ENCODE measurements at places on chromosomes 5 and 9. TPM values are rescaled to one million over a fixed set of nuclear protein-coding genes. Genes with fewer than 3 reads are reported as not detected.

- DNase-seq = peak; percentile 12
Measured at GRCh38 chr9:32644698-32645097, 9.2 kb upstream of the TAF1L start.

DNA sequence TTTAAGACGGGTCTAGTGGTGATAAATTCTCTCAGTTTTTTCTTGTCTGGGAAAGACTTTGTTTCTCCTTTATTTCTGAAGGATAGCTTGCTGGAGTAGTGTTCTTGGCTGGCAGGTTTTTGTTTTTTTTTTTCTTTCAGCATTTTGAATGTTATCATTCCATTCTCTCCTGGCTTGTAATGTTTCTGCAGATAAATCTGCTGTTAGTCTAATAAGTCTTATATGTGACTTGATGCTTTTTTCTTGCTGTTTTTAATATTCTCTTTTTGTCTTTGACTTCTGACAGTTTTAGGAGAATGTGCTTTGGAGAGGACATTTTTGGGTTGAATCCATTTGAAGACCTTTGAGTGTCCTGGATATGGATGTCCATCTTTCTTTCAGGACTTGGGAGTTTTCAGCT, 16.0 kb downstream of the HSD17B4 start:
- DNase-seq = no peak

DNA sequence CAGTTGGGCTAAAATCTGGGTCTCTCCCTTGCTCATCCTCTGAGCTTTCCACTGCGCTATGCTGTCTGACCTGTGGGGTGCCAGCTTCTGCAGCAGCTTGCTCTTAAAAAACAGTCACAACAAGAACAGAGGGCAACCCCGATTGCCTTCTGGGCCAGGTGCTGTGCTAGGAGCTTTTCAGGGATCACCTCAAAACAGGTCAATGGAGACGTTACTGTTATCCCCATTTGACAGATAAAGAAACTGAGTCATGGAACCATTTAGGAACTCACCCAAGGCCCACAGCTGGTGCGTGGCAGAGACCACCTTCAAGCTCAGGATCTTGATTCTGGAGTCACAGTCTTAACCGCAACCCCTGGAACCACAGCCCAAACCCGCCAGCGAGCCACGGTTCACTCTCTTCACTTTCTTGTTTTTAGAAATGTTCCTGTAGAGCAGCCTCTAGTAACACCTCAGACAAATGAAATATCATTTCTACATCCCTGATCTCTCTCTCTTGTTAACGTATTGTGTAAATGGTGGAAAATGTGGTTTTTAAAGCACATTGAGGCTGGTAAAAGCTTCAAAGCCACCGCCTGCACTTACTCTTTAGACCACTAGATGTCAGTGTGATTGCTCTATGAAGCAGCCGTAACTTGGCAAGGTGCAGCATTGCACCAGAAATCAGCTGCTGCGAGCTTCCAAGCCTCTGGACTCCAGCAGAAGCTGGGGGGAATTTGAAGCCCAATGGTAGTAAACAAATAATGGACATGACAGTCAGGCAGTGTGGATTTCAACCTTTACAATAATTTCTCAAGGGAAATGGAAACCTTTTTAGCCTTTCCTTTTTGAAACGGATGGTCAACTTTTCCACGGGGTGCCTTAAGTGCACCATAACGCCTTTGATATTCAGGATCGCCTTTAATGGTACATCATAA, 1.7 kb downstream of the FYB1 start:
- peak; percentile 14 for DNase-seq

GRCh38 chr9:69218166-69218565, 44.1 kb downstream of the TJP2 start:
- DNase-seq = no peak

- DNase-seq = no peak
Measured at GRCh38 chr9:4144869-4145268, 155.0 kb downstream of the GLIS3 start.

GRCh38 chr5:179759581-179760551, 27.2 kb downstream of the MAML1 start:
- no peak for DNase-seq

DNA sequence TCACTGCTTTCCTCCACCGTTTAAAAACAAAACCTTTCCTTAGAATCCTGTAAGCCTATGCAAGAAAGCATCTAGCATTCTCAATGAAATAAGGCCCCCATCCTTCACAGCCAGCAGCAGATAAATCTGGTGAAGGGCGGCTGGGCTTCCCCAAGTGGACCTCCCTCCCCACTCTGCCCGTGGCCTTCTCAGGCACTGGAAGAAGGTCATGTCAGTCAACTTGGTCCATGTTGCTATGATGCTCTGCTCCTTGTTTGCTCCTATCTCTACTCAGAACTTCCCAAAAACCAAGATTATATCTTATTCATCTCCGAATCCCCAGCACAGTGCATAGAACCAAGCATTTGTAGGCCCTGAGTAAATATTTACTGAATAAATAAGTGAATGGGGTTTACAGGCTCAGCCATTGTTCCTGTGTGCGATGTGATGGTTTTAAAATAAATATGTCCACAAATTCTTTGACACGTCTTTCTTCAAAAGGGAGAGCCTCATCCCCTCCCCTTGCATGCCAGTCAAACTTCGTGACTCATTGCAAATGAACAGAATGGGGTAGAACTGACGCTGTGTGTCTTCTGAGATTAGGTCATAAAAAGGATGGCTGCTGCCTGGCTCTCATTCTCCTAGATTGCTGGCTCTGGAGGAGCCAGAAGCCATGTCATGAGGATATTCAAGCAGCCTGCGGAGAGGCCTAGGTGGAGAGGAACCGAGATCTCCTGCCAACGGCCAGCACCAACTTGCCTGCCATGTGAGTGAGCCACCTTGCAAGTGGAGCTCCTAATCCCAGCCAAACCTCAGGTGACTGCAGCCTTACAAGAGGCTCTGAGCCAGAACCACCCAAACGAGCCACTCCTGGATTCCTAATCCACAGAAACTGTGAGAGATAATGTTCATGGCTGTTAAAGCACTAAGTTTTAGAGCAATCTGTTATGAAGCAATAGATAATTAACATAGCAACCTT, 70.5 kb downstream of the MED27 start:
- DNase-seq = no peak

- DNase-seq = no peak
Measured at GRCh38 chr9:123687246-123687751, 242.6 kb downstream of the DENND1A start.

- no peak for DNase-seq
Measured at GRCh38 chr9:70468291-70468690, 53.8 kb upstream of the KLF9 start.

DNA sequence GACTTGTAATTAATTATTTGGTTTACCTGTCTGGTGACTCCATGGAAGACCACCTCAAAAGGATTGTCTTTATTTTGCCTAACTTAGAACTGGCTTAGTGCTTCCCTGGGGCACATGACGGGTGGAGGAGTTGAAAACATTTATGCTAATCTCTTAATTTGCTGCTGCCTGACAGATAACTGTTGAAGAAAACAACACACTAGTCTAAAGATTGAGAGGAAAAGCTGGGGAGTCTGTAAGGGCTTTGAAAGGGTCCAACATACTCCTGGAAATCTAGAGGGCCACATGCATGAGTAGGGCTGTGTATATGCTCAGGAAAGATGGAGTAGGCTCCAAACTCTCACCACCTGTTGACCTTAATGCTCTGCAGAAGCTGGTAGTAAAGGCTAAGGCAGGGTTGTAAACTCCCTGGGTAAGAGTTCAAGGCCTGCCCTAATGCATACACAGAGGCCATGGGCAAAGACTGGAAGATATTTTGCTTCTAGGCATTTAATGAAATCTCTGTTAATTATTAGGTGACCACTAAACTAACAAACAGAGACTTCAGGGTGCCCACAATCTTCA, 40.7 kb downstream of the NR3C1 start:
- DNase-seq = no peak

DNA sequence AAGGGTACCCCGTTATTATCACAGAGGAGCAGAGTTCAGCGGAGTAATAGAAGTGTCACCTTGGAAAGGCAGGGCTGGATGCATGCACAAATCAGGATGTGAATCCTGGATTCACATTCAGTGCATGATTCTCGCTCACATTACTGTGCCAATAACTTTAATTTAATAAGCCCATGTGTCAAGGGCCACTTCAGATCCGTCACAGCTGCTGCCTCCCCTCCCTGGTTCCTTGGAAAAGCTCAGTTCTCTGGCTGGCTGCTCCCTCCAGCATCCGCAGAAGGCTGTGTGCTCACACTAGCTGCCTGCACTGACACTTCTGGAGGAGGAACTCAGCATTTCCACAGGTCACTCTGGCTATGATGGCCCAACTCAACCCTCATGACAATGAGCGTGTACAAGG, 256.8 kb upstream of the ADAMTS16 start:
- no peak for DNase-seq

- DNase-seq = no peak
Measured at GRCh38 chr9:17936365-17936764, 357.5 kb downstream of the SH3GL2 start.

DNA sequence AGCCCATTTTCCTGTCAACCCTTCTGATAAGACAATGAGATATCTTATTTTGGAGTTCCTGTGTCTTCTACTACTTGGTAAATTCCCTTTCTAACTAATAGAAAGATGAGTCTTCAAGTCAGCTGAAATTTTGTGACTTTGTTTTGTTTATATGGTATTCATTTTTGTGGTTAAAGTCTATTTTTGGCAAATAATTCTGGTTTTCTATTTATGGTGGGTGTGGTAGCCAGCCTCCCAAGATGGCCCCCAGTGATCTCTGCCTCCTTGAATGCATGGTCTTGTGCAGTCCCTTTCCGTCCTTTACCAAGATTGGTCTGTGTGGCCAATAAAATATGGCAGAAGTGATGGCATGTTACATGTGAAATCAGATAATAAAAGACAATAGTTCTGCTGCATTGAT, 91.5 kb downstream of the NR3C1 start:
- DNase-seq = peak; percentile 11

DNA sequence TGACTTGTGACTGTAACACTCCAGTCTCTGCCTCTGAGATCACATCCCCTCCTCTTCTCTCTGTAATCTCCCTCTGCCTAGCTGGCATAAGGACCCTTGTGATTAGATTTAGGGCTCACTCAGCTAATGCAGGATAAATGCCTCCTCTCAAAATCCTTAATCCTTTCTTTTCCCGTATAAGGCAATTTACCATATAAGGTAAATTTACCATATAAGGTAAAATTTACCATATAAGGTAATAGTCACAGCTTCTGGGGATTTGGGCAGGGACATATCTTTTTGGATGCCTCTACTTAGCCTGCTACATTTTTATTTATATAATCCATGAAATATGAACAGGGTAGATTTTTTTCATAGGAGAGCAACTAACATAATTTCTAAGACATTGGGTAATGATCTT, 318.0 kb upstream of the PUM3 start:
- DNase-seq = no peak

DNA sequence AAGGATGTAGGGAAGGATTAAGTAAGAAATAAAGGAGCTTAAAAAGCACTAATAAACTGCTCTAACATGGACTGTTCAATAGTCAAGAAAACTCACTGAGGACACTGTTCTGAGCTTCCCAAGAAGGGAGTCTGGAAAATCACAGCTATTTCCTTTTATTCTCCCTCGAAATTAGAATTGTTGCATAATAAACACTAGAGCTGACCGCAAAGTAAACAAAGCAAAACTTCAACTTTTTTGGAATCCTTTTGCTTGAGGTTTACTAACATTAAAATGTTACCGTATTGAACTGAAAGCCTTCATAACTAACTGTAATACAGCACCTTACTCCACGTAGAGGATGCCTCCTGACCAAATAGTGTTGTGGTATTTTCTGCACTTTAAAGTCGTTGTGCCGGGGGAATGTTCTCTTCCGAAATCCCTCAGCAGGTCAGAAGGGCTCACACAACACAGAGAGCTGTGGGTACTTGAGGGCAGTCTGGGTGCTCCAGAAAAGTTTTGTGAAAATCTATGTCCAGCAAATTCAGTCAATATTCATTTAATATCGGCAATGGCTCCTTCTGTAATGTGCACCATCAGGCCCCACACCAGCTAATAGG, 59.2 kb downstream of the TTLL11 start:
- no peak for DNase-seq

The ANAPC2 gene
- polyA plus RNA-seq = 25.5 TPM

The DNAJB5 gene
- 5.2 TPM for polyA plus RNA-seq

The SGCD gene
- 26.7 TPM for polyA plus RNA-seq

The OR4F3 gene
- not detected for polyA plus RNA-seq

The ADAMTS6 gene
- polyA plus RNA-seq = 28.0 TPM

The LHX3 gene
- polyA plus RNA-seq = not detected

The MLLT3 gene
- polyA plus RNA-seq = 32.1 TPM

The PTGR1 gene
- 74.9 TPM for polyA plus RNA-seq

The LCP2 gene
- not detected for polyA plus RNA-seq

All from BJ (cell line).